ENCODE measurements at places on chromosomes 6 and 20. TPM values are rescaled to one million over a fixed set of nuclear protein-coding genes. Genes with fewer than 3 reads are reported as not detected.

The FAM83C gene
- total RNA-seq = not detected

The HNF4A gene
- 28.5 TPM for total RNA-seq

The SNAP91 gene
- 1.3 TPM for total RNA-seq

The CST4 gene
- not detected for total RNA-seq

The C4B gene
- 57.7 TPM for total RNA-seq

The MATN4 gene
- 4.9 TPM for total RNA-seq

The ADTRP gene
- total RNA-seq = not detected

The AGER gene
- 3.0 TPM for total RNA-seq

The ZSCAN31 gene
- total RNA-seq = 14.0 TPM

The TAAR1 gene
- not detected for total RNA-seq

The ZNF311 gene
- total RNA-seq = not detected

The ID4 gene
- total RNA-seq = 53.7 TPM

The FRMD1 gene
- total RNA-seq = not detected

The PRKN gene
- 6.7 TPM for total RNA-seq

The ECHDC1 gene
- 27.4 TPM for total RNA-seq

The TREM2 gene
- 3.6 TPM for total RNA-seq

The LPA gene
- 3.6 TPM for total RNA-seq

The DACT2 gene
- total RNA-seq = 5.4 TPM

The LY6G6D gene
- not detected for total RNA-seq

The IL20RA gene
- total RNA-seq = 23.7 TPM

The RAD21L1 gene
- not detected for total RNA-seq

The OTOR gene
- not detected for total RNA-seq

The MYCT1 gene
- 3.9 TPM for total RNA-seq

The CCNC gene
- 70.5 TPM for total RNA-seq

The OOEP gene
- not detected for total RNA-seq

The CYP39A1 gene
- 6.3 TPM for total RNA-seq

The ATG5 gene
- total RNA-seq = 21.1 TPM

The C6orf52 gene
- not detected for total RNA-seq

The NTSR1 gene
- not detected for total RNA-seq

The SLC12A5 gene
- total RNA-seq = not detected
